GM19239 (cell line): ENCODE measurements at places on chromosomes 16 and 17.

DNA sequence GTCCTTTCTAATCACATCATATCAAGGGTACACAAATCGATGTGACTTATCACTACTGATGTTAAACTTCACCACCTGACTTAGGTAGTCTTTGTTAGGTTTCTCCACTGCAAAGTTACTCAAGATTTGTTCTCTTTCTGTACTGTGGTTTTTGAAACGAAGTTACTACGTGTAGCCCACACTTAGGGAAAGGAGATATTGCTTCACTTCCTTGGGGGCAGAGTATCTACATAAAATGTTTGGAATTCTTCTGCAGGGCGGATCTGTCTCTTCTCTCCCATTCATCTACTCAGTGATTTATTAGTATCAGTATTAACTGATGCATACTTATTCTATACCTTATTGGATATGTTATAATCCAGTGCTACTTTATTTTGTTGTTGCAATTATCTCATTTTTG is 403.6 kb upstream of the MON1B start:
- DNase-seq, result no peak

GRCh38 chr17:34254651-34255380 is at the start of gene CCL2:
Gene CCL2 (plus strand): TSS chr17:34255285. CDS start chr17:34255350, 65 bp downstream.
- no peak for DNase-seq

GRCh38 chr17:48997103-48997826 is at the start of gene IGF2BP1:
Gene IGF2BP1 (plus strand): TSS chr17:48997385. CDS start chr17:48997746, 361 bp downstream.
- no peak for DNase-seq

DNA sequence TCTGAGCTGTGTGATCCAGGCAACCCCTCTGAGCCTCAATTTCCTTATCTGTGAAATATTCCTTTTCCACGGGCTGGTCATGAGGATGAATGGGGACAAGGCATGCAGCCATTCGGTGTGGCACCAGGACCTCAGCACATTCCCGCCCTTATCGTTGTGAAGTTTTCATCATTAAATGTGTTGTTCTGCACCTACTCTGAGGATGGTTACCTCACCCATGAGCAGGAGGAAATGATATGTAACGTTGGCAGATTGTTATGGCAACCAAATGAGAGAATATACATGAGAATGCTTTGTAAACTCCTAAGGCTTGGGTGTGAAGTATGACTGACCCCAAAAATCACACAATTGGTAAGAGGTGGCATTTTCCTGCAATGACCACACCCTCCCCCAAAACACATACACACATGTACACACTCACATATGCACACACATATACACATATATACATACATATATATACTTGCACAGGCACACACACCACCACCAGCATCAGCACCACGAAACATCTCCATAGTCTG is 39.5 kb downstream of the SMARCE1 start:
- DNase-seq, result no peak

- no peak for DNase-seq
Observed at GRCh38 chr16:74592847-74593246, 14.1 kb downstream of the GLG1 start.

- DNase-seq, result no peak
Observed at GRCh38 chr17:16282522-16282921, 65.5 kb downstream of the PIGL start.
